ENCODE measurements at places on chromosomes 12 and 14.

- DNase-seq: no peak
Observed at GRCh38 chr14:19873178-19873577, 1.8 kb upstream of the OR4K2 start.

DNA sequence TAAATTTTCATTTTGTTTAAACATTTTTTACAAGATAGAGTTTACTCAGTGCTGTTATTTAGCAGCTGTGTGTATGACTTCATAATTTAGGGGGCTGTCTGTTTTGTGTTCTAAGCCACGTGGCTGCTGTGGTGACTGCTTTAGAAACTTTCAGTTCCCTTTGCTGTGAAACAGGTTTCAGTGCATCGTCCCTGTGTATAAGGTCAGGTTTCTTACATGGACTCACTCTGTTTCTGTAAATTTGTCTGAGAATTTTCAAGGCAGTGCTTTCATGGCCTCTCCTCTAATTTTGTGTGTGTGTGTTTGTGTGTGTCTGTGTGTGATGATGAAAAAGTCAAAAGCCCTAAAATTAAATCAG is 32.4 kb downstream of the BICD1 start:
- DNase-seq: no peak

- no peak for DNase-seq
Observed at GRCh38 chr12:112939761-112940381, 1.6 kb downstream of the OAS3 start.

DNA sequence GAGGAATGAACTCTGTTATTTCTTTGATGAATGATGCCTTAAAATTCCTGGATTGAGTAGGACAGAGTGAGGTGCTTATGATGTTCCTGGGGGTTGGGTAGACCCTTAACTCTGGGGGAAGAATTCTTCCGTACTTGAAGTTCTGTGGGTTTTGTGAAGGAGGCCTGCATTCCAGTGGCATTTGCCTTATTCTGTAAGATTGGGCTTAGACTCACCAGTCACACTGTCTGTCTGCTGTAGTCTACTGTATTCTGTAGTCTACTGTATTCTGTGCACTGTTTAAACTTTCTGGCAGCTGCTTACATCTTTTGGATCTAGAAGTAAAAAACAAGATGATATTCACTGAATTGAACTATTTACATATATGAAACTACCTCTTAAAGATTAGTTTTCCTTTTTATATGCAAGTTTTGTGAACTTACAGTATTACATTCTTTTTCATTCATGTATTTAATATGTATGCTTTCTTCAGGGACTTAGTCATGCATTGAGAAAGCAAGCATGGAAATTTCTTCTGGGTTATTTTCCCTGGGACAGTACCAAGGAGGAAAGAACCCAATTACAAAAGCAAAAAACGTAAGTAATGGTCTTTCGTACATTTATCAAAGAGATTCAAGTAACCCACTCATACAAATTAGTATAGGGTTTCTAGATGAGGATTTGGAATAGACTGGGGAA is 42.3 kb upstream of the TPH2 start:
- DNase-seq: no peak

- no peak for DNase-seq
Observed at GRCh38 chr14:75258079-75258802, 20.4 kb upstream of the FOS start.

DNA sequence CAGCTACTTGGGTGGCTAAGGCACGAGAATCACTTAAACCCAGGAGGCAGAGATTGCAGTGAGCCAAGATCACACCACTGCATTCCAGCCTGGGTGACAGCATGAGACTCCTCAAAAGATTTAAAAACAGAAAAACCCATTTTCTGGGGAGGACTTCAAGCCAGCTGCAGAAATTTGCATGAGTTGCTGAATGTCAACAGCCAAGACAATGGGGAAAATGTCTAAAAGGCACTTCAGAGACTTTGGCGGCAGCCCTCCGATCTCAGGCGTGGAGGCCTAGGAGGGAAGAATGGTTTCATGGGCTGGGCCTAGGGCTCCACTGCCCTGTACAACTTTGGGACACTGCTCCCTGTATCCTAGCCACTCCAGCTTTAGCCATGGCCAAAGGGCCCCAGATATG is 177.8 kb upstream of the C14orf180 start:
- DNase-seq: no peak

- DNase-seq: no peak
Observed at GRCh38 chr12:58657190-58657589, 263.1 kb downstream of the LRIG3 start.

DNA sequence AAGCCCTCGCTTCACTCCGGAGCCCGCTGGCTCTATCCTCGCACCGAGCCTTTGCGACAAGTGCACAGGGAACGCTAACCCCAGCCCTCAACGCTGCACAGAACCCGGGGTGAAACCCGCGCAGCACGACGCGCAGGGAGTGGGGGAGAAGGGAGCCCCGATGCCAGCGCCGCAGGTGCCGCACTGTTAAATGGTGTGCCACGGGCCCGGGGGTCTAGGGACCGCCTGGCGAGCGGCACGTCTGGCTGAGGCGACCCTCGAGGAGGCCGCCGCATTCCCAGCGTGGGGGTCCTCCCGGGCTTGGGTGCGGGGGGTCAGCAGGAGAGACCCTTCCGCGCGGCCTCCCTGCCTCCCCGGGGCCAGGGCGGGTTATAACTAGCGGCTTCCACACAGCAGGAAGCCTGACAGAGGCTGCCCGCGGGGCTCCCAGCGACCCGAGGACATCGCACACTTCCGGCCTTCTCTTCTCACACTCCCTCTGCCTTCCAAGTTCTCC is 23.8 kb upstream of the LRTM2 start:
- no peak for DNase-seq

GRCh38 chr12:72025524-72025923 is 86.9 kb downstream of the TPH2 start:
- no peak for DNase-seq

- DNase-seq: no peak
Observed at GRCh38 chr14:21097636-21098075, 799 bp downstream of the ZNF219 start.

DNA sequence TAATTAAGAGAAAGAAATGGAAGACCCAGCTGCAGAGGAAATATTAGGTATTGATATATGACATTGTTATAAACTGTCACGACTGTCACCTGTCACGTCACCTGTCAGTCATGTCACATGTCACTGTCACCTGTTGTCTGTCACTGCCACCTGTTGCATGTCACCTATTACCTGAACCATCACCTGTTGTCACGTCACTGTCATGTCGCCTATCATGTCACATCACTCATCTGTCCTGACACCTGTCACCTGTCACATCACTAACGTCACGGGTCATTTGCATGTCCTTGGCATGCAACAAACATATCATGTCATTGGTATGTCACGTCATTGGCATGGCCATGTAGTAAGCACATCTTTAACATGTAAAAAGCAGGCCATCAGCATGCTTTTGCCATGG is 26.6 kb upstream of the TESC start:
- DNase-seq: no peak

Measured in GOT3 (cell line).